ENCODE measurements at places on chromosomes 7 and 10.

DNA sequence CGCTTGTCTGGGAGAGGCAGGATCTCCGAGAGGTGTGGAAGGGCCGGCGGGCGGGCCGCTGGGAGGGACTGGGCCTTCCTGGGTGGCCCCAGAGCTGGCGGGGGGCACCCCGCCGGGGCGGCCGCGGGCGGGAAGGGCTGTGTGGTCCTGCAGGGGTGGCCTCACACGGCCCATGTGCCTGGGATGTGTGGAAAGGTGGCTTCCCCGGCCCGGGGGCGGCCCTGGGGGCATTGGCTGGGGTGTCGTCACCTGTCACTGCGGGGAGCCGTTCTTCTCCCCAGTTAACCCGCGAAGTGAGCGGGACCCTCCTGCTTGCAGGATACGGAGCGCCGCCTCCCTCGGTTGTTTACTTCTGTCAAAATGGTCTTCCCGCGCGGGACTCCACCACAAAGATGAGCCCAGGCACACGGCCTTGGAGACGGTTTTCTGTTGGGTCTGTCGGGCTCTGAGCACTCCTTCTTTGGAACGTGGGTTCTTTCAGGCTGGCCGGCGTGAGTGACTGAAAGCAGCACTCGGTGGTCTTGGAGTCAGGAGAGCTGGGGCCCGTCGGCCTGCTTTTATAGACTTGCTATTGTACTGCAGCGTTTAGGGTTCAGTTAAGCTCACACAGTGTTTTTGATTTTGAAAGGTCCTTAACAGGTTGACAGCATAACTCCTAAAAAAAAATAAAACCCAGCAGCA is 700 bp downstream of the SMC3 start:
- peak; percentile 40 for DNase-seq

DNA sequence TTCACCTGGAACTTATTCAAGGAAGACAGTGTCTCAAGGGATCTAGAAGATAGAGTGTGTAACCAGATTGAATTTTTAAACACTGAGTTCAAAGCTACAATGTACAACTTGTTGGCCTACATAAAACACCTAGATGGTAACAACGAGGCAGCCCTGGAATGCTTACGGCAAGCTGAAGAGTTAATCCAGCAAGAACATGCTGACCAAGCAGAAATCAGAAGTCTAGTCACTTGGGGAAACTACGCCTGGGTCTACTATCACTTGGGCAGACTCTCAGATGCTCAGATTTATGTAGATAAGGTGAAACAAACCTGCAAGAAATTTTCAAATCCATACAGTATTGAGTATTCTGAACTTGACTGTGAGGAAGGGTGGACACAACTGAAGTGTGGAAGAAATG is 10.9 kb downstream of the IFIT3 start:
- no peak for DNase-seq

DNA sequence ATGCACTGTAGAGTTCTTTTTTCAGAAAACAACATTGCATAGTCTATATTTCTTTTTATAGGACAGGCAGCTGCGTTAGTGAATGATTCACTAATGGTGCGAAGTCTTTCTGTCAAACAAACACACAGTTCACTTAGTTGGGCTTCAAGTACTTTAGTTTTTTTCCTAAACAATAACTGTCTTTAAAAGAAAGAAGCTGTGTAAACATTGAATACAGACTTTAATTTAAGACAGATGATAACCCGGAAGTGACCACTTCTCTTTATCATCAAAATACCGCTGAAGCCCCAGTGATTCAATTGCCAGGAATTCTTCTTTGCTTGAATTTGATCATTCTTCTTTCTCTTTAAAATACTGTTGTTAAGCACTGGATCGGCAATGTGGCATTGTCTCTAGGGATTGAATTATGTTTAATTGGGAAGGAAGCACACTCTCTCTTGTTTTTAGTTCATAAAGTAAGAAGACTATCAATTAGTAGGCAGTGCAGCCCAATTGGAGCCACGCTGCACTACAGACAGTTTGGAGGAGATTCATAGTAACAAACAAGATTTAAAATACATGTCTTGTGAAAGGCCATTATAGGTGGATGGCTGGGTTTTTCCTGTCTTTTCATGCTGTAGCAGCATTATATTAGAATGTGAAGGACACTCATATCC is 30.4 kb downstream of the CNTNAP2 start:
- DNase-seq = peak; percentile 13

- DNase-seq = peak; percentile 81
Observed at GRCh38 chr10:4825868-4826791, at the start of gene AKR1E2. Gene AKR1E2 (plus strand): TSS chr10:4826207. CDS start chr10:4826325, 118 bp downstream.

GRCh38 chr7:155172141-155172540 is 102.0 kb downstream of the HTR5A start:
- no peak for DNase-seq

GRCh38 chr7:152395112-152395511 is 40.7 kb downstream of the KMT2C start:
- DNase-seq = no peak

GRCh38 chr7:18276380-18276779 is 219.2 kb upstream of the HDAC9 start:
- DNase-seq = no peak

GRCh38 chr10:77415313-77415960 is 222.2 kb downstream of the KCNMA1 start:
- no peak for DNase-seq

GRCh38 chr10:77643795-77644468 is 6.3 kb upstream of the KCNMA1 start:
- DNase-seq = no peak

- no peak for DNase-seq
Observed at GRCh38 chr10:86329896-86330680, 36.5 kb downstream of the GRID1 start.

DNA sequence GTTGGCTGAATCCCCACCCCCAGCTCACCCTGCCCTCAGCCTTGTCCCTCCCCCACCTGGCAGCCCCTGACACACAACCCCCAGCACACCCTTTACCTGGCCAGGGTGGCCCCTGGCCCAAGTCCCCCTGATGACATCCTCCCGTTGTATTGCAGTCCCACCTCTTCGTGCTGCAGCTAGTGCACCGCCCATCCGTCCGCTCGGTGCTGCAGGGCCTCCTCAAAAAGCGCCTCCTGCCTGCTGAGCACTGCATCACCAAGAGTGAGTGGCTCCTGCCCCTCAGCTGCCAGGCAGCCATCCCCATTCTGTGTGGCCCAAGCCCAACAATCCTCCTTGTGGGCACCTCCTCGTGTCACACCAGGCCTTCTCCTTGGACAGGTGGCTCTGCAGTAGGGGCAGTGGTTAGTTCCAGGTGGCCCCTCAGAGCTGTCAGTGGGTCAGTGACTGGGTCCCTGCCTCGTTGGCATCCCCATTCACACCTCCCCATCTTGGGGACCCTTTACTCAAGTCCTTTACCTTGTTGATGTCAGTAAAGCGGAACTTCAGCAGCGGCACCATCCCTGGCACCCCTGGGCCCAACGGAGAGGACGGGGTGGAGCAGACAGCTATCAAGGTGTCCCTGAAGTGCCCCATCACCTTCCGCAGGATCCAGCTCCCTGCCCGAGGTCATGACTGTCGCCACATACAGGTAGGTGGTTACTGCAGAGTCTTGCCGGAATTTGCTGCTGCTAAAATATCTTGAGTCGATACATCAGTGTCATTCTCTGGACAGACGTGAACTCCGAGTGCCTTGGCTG is 14.3 kb downstream of the ZMIZ2 start:
- DNase-seq = no peak

- no peak for DNase-seq
Observed at GRCh38 chr10:29011516-29011915, 277.4 kb upstream of the LYZL1 start.

GRCh38 chr7:63925626-63926460 is 72.8 kb upstream of the ZNF722 start:
- peak; percentile 34 for DNase-seq

- no peak for DNase-seq
Observed at GRCh38 chr7:41832941-41833340, 130.1 kb upstream of the INHBA start.

DNA sequence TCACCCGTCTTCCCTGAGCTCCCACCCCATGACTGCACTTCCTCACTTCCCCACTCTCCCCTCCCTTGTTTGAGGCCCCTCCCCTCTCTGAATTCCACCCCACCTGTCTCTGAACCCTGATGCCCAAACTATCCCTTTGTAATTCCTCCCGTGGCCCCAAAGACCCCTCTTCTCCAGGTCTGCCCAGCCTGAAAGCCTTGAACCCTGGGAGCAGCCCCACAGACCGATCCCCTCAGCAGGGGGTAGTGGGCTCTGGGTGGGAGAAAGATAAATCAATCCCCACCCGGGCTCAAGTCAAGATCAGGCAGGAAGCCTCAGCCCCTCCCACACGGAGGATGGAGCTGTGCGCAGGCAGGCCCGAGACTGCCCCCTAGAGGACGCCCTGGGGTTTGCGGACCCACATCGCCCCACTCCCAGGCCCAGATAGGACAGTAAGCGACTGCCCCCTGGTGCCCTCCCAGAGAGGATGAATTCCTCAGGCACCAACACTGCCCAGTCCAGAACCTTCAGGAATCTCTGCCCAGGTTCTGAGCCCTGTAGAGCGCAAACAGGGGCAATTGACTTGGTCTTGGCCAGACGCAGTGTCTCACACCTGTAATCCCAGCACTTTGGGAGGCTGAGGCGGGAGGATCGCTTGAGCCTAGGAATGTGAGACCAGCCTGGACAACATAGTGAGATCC is 11.7 kb downstream of the HSPB1 start:
- DNase-seq = peak; percentile 89

DNA sequence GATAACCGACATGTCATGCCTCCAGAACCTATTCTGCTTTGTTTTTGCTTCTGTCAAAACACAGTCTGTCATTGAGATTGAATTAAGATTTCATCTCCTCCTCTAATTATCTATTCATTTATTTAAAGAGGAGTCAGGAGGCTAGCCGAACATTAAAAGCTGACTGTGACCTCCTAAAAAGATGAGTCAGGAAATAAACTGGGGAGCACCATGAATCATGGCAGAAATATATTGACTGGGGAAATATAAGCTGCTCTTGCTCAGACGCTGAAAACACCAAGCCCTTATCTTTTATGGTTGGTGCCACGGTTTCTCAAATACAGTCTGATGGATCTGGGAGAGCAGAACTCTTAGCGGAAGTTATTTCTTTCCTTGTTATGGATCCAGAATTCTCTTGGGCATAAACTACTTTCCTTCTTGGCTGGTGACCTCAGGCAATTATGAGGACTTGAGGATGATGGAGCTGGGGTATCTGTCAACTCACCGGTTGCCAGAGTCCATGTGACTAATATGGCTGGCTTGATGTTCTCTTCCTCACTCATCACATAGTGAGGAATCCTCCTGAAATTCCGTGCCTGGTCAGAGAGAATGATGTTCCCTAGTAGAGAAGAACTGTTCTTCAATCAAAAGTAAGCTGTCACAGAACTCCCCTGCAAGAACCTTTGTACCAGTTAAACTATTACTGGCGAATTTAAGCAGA is 307.6 kb upstream of the PHYHIPL start:
- DNase-seq = no peak

DNA sequence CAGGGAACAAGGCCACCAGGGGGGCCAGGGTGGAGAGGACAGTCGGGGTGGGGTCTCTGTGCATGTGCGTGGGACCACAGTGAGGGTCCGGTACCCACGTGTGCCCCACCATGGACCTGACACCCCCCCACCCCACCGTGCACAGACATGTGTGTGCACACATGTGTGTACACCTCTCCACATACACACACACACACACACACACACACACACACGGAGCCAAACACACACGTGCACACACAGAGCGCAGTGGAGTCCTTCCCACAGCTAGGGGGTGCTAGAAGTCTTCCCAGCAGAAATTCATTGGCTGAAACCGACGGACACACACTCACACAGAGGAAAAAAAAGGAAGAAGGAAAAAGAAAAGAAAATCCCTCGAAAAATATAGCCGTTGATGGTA is 42.8 kb upstream of the GNA12 start:
- no peak for DNase-seq

GRCh38 chr7:28711114-28711513 is 247.0 kb downstream of the TRIL start:
- no peak for DNase-seq

DNA sequence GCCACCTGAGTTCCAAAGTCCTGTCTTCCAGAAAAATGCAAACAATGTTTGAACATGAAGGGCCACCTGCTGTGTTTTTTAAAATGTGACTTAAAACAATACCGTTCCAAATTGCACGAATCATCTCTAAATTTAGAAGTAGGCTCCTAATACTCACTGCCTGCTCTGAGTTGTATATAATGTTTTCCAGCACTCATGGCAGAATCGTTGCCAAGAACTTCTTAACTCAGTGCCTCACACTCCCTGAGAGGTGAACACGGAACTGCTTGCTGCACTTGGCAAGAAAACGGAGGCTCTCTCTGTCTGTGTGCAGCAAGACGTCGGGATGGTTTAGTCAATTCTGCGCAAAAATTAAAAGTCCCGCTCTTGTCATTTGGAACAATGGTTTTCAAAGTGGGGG is 757.3 kb upstream of the AUTS2 start:
- DNase-seq = no peak

DNA sequence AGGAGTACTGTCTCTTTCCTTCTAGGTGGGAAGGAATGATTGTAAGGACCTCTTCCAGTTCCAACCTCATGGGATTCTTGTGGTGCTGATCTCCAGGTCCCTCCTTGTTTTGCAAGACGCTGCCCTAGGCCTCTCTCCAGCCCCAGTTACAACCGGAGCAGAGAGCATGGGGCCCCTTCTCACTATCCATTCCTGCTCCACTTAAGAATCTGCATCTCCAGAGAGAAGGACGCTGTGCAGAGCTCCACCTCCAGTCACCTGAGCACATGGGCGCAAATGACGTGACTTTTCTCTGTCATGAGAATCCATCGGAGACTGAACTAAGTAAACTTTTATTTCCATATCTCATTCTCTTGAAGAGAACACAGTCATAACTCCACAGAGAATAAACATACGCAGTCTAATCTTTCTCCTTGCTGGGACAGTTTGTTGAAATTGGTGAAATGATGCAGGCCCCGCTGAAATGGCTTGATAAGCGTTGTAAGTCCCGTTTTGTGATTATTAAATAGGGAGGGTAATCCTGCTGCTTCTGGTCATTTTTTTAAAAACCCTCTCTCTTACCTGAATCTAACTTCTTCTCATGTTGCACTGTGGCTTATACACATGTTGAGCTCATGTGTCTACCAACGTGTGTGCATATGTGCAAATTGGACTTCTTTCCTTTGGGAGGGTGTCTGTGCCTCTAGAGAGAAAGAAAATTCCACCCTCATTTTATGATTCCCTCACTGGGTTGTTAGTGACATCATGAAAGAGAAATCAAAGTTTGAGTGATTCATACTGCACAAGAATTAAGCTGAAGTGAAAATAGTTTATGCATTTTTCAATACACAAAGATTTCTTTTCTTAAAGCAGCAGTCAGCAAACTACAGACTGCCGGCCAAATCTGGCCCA is 133.2 kb upstream of the TBX20 start:
- DNase-seq = no peak

GRCh38 chr7:121793716-121794115 is 79.2 kb upstream of the PTPRZ1 start:
- no peak for DNase-seq

DNA sequence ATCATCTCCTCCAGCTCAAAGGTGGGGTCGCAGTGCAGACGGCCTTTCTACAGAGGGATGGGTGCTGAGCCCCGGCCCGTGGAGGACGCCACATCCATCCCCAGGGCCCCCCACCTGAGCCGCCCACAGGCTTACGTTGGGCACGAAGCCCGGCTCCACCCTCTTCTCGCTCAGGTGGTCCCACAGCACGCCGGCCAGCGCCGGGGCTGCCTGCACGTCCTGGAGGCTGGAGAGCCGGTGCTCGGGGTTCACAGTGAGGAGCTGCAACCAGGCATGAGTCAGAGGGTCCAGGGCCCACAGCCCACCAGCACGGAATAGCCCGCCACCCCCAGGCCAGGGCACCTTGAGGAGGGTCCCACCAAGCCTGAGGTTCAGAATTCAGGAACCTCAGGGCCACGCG is 36.0 kb downstream of the DPYSL4 start:
- DNase-seq = no peak
